Natural killer cell (primary cell): ENCODE measurements at places on chromosomes 7 and 10. TPM values are rescaled to one million over a fixed set of nuclear protein-coding genes. Genes with fewer than 3 reads are reported as not detected.

The DBNL gene
- total RNA-seq = 123 TPM

- DNase-seq = no peak
Observed at GRCh38 chr7:42359946-42360345, 122.9 kb upstream of the GLI3 start.

DNA sequence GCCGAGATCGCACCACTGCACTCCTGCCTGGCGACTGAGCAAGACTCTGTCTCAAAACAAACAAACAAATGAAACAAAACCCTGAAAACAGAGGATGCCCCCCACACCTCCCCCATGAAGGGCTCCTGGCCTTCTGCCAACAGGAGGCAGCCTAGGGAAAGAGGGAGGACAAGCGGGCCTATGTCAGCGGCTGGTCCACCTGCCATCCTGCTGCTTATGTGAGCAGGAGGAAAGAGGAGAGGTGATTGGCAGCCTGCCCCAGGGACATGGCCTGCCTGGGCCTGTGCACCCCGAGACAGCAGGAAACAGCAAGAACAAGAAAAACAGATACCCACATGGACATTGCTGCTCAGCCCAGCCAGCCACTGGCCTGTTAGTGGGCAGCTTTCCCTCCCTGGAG lies 9.1 kb upstream of the ZNF316 start:
- DNase-seq = no peak

The AASS gene
- 2.4 TPM for total RNA-seq

DNA sequence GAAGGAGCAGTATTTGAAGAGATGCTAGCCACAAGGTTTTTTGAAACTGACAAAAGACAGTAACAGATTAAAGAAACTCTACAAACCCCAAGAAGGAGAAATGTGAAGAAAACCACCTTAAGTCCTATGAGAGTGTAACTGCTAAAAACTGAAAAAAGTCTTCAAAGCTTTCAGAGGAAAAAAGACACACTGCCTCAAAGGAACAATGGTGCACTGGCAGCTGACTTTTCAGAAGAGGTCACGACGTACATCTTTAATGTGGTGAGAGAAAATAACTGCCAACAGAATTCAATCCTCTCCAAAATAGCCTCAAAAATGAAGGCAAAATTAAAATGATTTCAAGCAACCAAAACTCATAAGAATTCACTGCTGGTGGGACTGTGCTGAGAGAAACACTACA lies 94.0 kb downstream of the VIPR2 start:
- no peak for DNase-seq

DNA sequence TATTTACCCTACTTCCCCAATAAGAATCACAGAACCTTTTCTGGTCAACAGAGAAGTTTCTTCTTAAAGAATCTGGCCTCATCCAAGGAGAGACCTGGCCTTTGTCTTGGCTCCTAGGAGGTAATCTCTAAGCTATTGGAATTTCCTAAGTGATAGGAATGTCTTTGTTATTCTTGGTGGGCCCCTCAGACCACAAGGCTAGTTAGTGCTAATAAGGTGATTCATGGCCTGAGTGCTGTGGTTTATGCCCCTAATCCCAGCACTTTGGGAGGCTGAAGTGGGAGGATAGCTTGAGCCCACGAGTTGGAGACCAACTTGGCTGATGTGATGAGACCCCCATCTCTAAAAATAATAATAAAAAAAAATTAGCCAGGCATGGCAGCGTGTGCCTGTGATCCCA lies 60.0 kb upstream of the CYP2C18 start:
- no peak for DNase-seq

DNA sequence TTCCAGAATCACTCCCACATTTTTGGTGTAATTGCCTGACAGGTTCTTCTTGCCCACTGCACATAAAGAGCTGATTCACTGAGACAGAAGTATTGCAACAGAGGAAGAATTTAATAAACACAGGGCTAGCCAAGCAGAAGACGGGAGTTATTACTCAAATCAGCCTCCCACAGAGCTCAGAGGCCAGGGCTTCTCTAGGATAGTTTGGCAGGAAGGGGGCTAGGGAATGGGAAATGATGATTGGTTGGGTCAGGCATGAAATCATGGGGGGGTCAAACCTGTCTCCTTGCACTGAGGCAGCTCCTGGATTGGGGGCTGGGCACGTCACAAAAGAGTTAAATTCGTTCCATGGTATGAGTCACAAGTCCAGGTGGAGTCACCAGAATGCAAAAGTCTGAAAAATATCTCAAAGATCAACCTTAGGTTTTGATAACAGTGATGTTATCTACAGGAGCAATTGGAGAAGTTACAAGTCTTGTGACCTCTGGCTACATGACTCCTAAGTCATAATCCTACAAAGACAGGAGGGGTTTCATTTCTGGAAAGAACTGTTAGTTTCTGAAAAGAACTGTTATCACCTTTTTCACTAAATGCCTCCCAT lies 30.2 kb upstream of the ERCC6 start:
- DNase-seq = no peak

The TMEM196 gene
- not detected for total RNA-seq

GRCh38 chr7:41475801-41476459 lies 227.0 kb downstream of the INHBA start:
- DNase-seq = no peak

The NEUROD6 gene
- not detected for total RNA-seq

The CADPS2 gene
- not detected for total RNA-seq

GRCh38 chr7:83494683-83495082 lies 154.3 kb downstream of the SEMA3E start:
- DNase-seq = no peak

DNA sequence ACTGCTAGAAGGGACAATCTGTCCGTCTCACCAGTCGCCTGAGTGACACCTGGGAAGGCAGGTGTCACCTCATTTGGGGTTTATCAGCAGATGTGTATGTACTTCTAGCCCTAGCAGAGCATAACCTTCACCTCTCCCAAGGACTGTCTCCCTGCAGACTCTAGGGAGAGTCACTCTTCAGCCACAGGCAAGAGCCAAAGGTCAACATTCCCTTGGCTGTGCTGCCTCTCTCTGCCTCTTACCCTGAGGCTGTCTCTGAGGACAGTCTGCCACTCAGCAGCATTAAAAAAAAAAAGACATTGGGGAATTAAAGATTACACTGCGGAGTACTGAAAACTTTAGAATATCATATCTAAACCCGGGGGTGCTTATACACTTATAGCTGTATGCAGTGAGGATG lies 377.7 kb upstream of the FZD8 start:
- DNase-seq = no peak

DNA sequence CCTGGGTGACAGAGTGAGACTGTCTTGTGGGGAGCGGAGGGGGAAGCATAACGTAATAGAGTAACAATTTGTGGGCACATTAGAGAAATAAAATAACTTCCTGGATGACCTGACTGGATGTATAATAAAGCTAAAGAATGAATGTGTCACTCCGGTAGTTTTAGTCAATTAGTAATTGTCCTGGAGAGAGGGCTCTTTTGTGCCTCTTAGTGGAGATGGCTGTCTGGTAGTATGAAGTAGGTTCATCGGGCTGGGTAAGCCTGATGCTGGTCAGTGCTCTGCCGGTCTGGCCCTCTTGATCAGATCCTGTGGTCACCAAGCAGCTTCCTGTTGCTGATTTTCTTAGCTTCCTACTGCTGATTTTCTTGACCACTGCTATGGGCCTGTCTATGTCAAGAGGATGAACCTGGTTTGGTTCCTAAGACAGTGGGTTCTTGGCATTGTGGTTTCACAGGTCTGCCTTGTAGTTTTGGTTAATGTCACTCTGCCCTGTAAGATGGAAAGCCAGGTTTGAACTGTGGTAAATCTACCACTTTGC lies 34.1 kb downstream of the ZRANB1 start:
- peak; percentile 47 for DNase-seq

The ZNF32 gene
- total RNA-seq = 26.2 TPM

The ZNF804B gene
- total RNA-seq = not detected

The DNAJC30 gene
- total RNA-seq = 9.3 TPM

DNA sequence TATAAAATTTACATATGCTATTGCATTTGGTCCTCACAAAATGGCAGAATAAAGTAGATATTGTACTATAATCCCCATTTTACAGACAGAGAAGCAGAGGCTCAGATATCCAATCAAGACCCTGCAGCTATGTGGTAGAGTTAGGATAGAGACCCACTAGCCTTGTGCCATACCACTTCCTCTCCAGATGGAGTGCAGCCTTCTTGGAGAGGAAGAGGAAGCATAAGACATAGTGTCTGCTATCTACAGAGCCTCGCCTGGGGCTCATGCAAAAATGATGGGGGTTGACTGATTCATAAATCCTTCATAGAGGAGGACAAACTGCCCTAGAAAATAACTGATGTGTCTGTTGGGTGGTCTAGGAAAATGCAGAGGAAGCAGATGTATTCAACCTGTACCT lies 447.3 kb downstream of the KCNMA1 start:
- DNase-seq = no peak

GRCh38 chr10:74610299-74610698 lies 216.1 kb upstream of the KAT6B start:
- no peak for DNase-seq

DNA sequence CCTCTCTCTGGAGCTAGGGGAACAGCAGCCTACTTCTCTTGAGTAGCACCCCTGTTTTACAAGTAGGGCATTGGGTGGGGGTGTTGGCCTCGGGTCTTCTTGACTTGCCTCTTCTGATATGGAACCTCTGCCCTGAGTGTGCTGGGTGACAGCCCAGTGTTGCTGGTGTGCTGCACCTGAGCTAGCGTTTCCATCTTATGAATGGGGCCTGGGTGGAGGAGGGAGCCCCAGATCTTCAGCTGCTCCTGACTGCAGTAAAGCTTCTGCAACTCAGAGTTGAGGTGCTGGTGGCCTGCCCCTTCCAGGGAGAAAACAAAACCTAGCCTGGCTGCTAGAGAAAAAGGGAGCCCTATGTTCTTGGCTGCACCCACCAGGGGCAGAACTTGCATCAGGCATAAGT lies 202.5 kb upstream of the SHH start:
- no peak for DNase-seq

GRCh38 chr7:116697761-116698160 lies 25.8 kb downstream of the MET start:
- no peak for DNase-seq

- no peak for DNase-seq
Observed at GRCh38 chr10:78914502-78915189, 154.1 kb upstream of the ZMIZ1 start.

GRCh38 chr7:69962186-69963065 lies 364.2 kb downstream of the AUTS2 start:
- peak; percentile 19 for DNase-seq

DNA sequence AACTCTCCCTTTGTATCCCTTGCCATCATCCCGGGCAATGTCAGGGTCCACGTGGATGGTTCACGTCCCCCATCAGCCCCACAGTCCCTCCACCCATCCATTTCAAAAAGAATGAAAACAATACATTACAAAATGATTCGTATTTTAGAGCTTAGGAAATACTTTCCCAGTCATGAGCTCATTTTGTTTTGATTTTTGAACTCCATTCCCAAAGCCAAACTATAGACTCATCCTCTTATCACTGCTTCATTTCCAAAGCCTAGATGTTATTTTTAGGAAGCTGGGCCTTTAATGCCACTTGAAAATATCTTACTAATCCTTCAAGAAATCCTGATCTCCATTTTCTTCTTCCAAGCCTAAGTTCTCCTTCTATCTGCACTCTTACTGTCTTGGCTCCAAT lies 72.1 kb downstream of the WNT2 start:
- DNase-seq = no peak

DNA sequence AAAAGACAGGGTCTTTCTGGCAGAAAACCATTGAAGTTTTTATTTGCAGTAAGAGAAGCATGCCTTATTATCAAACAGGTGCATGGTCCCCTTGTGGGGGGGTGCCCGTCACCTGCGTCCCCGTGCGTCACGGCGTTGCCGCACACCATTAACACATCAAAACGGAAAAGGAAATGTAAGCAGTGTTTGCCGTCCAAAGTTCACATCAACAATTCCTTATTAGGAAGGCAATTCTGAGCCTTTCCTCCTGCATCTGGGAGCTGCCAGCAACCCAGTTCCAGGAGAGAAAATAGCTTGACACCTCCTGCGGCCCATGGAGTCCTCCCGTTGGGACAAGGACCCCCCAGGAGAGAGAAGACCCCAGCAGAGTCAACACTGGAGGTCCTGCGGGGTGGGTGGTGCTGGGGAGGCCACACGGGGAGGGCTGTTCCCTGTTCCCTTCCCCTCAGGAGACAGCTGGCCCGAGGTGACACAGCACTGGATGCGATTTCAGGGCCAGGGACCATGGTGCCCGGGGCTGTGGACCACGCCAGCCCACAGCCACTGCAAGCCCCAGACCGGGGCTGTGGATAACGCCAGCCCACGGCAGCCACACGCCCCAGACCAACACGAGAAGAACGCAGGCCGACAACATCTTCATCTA lies 39.5 kb downstream of the DIP2C start:
- DNase-seq = no peak

The FHIP2A gene
- 42.4 TPM for total RNA-seq

DNA sequence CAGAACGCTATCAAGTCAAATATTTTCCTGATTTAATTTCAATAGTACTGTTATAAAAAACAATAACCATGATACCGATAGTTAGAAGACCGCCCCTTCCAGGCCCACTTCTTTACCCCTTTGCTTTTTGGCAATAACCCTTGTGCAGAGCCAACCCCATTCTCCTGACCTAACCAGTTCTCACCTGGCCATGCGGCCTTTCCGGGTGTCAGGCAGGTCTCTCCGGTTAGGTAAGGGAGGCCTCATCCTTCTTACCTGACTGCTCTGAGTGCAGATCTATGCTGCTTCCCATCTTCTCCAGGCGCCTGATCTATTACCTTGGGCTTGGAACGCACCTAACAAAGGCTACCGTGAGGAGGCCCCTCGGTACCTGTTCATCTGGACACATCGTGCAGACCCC lies 26.6 kb downstream of the ZMIZ1 start:
- no peak for DNase-seq

DNA sequence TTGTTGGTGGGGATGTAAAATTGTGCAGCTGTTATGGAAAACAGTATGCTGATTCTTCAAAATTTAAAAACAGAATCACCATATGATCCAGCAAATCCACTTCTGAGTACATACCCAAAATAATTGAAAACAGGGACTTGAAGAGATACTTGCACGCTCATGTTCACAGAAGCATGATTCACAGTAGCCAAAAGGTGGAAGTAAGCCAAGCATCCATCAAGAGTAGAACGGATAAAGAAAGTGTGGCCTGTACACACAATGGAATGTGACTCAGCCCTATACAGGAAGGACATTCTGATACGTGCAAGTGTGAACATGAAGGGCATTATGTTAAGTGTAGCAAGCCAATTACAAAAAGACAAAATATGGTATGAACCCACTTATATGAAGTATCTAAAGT lies 696.7 kb upstream of the CELF2 start:
- no peak for DNase-seq

The RET gene
- not detected for total RNA-seq

DNA sequence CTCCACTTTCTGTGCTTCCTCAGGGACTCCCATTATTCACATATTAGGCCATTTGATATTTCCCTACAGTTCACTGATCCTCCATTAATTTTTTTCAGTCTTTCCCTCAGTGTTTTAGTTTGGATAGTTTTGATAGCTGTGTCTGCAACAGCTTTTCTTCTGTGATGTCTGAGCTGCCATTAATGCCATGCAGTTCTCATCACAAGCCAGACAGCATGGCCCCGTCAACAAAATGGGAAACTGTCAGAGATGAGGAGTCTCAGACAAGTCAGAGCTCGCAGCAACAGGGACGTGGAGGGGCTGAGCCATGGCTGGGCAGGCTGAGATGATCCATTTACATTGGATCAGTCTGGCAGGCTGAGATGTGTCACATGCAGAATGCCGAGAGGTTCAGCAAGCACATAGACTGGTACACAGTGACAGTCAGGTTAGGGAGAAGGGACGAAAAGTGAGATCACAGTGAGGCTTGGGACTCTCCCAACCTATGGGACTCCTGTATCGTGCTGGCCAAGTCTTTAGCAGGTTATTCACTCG lies 65.4 kb downstream of the NPS start:
- DNase-seq = no peak

GRCh38 chr10:125375210-125375609 lies 214.8 kb upstream of the CTBP2 start:
- no peak for DNase-seq
